Astrocyte (in vitro differentiated cells and primary cell): ENCODE measurements at places on chromosomes 6 and 20. TPM values are rescaled to one million over a fixed set of nuclear protein-coding genes. Genes with fewer than 3 reads are reported as not detected.

The SPATS1 gene
- total RNA-seq = not detected in 2 replicates

- no peaks in the 10 kb centered on the region for H3K27me3 ChIP-seq
- peaks cover 10% of the 10 kb centered on the region for H3K4me1 ChIP-seq
- H3K36me3 ChIP-seq = no peaks in the 10 kb centered on the region
- no peak for DNase-seq
- no peak overlapping the region for H3K4me3 ChIP-seq
Observed at GRCh38 chr6:81612136-81612535, 140.3 kb downstream of the TENT5A start.

GRCh38 chr6:125745281-125746018 lies 4.0 kb upstream of the HEY2 start:
- H3K27me3 ChIP-seq = peaks cover 43% of the 10 kb centered on the region
- no peak overlapping the region for H3K27ac ChIP-seq
- H3K36me3 ChIP-seq = no peaks in the 10 kb centered on the region
- peaks cover 18% of the 10 kb centered on the region for H3K4me1 ChIP-seq
- no peak for DNase-seq

The ELOVL4 gene
- 10.0 and 10.4 TPM in 2 replicates for total RNA-seq

- H3K27me3 ChIP-seq = no peaks in the 10 kb centered on the region
- H3K27ac ChIP-seq = no peak overlapping the region
- DNase-seq = no peak
- H3K36me3 ChIP-seq = no peaks in the 10 kb centered on the region
- no peaks in the 10 kb centered on the region for H3K4me1 ChIP-seq
Observed at GRCh38 chr6:48747040-48747439, 636.0 kb upstream of the PTCHD4 start.

- no peaks in the 10 kb centered on the region for H3K4me1 ChIP-seq
- no peak overlapping the region for H3K27ac ChIP-seq
- H3K4me3 ChIP-seq = no peak overlapping the region
- no peaks in the 10 kb centered on the region for H3K27me3 ChIP-seq
Observed at GRCh38 chr6:24600903-24601302, 45.1 kb downstream of the KIAA0319 start.

DNA sequence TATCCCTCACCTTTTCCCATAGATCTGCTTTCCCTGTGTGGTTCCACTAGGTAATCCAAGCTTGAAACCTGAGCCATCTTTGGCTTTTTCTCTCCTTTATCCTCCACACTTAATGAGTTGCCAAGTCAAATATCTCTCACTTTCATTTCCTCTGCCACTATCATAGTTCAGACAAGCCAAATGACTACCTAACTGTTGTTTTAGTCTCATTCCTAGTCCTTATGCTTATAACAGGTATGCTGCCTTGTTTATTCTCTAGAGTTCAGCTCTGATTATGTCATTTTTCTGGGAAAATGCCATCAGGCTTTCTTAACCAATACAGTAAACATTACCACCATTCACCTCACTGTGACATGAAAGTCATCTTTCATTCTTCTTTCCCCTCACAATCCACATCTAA lies 6.5 kb downstream of the EFHC1 start:
- H3K27ac ChIP-seq = no peak overlapping the region
- no peaks in the 10 kb centered on the region for H3K27me3 ChIP-seq
- DNase-seq = peak; percentile 31
- H3K4me1 ChIP-seq = peaks cover 26% of the 10 kb centered on the region
- H3K4me3 ChIP-seq = no peak overlapping the region

- no peaks in the 10 kb centered on the region for H3K36me3 ChIP-seq
- no peaks in the 10 kb centered on the region for H3K27me3 ChIP-seq
- H3K27ac ChIP-seq = peak overlapping the region; percentile 39
- H3K4me1 ChIP-seq = peaks cover 7% of the 10 kb centered on the region
Observed at GRCh38 chr20:18657575-18657974, 69.7 kb downstream of the DTD1 start.

DNA sequence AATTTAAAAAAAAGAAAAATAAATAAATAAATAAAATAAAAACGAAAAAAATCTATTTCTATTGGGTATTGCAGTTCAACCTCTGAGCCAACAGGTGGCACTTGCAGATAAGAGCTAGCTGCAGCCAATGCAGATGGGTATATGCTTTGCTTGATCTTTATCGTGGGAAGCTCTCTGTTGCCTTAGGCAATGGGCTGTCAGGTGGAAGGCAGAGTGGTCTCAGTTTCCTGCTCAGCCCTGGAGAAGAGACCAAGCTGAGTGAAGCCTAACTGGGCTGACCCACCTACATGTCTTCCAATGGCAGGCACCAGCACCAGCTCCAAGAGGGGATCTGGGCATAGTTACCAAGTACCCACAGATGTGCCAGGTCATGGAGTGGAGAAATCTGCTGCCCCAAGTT lies 95.0 kb downstream of the AK9 start:
- H3K27me3 ChIP-seq = no peaks in the 10 kb centered on the region
- no peak overlapping the region for H3K27ac ChIP-seq
- H3K4me1 ChIP-seq = no peaks in the 10 kb centered on the region
- H3K36me3 ChIP-seq = no peaks in the 10 kb centered on the region
- H3K4me3 ChIP-seq = no peak overlapping the region

DNA sequence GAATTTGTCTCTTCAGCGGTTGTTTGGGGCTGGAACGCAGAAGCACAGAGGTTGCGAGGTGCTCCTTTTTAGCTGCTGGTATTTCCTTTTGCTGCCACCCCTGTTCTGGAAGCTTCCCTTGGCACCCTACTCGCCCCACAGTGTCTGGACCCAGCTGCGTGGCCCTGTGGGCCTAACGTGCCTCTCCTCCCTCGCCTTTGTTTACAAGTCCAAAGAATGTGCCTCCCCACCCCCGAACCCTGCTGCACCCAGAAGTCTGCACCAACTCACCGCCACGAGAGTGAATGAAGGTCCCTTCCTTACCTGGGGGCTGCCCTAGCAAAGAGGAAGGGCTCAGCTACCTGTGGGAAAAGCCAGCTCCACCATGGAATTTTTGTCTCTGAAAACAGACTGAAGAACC lies 139.7 kb upstream of the RPS6KA2 start:
- no peak overlapping the region for H3K27ac ChIP-seq
- no peaks in the 10 kb centered on the region for H3K36me3 ChIP-seq
- no peak for DNase-seq
- H3K27me3 ChIP-seq = peaks cover 5% of the 10 kb centered on the region

- DNase-seq = peak; percentile 62
- H3K4me1 ChIP-seq = no peaks in the 10 kb centered on the region
- peaks cover 4% of the 10 kb centered on the region for H3K36me3 ChIP-seq
- no peak overlapping the region for H3K4me3 ChIP-seq
- no peaks in the 10 kb centered on the region for H3K27me3 ChIP-seq
Observed at GRCh38 chr6:111776236-111777221, 96.7 kb downstream of the FYN start.
